Caco-2 (cell line): ENCODE measurements at places on chromosomes 1 and 21. TPM values are rescaled to one million over a fixed set of nuclear protein-coding genes. Genes with fewer than 3 reads are reported as not detected.

Gene AKR7A3
- 2.4 and 2.8 TPM in 2 replicates for total RNA-seq

Gene C1orf141
- total RNA-seq, result not detected in 2 replicates

Gene LAMTOR2
- total RNA-seq, result 49.4 and 49.5 TPM in 2 replicates

Gene BRDT
- not detected in 2 replicates for total RNA-seq

Gene ARTN
- 0.26 TPM in 1 of 2 replicates, not detected in the other for total RNA-seq

Gene HIVEP3
- 0.25 and 0.37 TPM in 2 replicates for total RNA-seq

Gene CRNN
- not detected in 2 replicates for total RNA-seq

Gene KIAA0319L
- 39.9 and 40.2 TPM in 2 replicates for total RNA-seq

Gene TRNP1
- 23.3 and 23.6 TPM in 2 replicates for total RNA-seq

Gene BCL2L15
- total RNA-seq, result 0.09 TPM in 1 of 2 replicates, not detected in the other

Gene LRRIQ3
- total RNA-seq, result 0.16 and 0.23 TPM in 2 replicates

Gene HRNR
- not detected in 2 replicates for total RNA-seq

Gene PADI2
- total RNA-seq, result 0.73 and 0.84 TPM in 2 replicates

Gene ZFP69B
- 1.2 TPM in 2 replicates for total RNA-seq

Gene OR14K1
- total RNA-seq, result not detected in 2 replicates

Gene IL20
- total RNA-seq, result not detected in 2 replicates

Gene OR2T33
- total RNA-seq, result not detected in 2 replicates

Gene ATP1A2
- 0.36 TPM in 1 of 2 replicates, not detected in the other for total RNA-seq

Gene TTC39A
- total RNA-seq, result 21.0 and 24.4 TPM in 2 replicates

Gene PYHIN1
- total RNA-seq, result not detected in 2 replicates

Gene ZBTB8B
- not detected in 2 replicates for total RNA-seq

Gene ZNF683
- total RNA-seq, result not detected in 2 replicates

Gene SUSD4
- 31.4 and 36.7 TPM in 2 replicates for total RNA-seq

Gene MARCKSL1
- total RNA-seq, result 150 and 159 TPM in 2 replicates

Gene TMEM54
- total RNA-seq, result 48.1 and 50.1 TPM in 2 replicates

Gene HSPA6
- total RNA-seq, result 0.32 and 0.60 TPM in 2 replicates

Gene AGMAT
- 46.5 and 48.3 TPM in 2 replicates for total RNA-seq

Gene TNFSF4
- 1.3 and 1.7 TPM in 2 replicates for total RNA-seq

Gene CSMD2
- not detected in 2 replicates for total RNA-seq

Gene DNM3
- 0.11 TPM in 1 of 2 replicates, not detected in the other for total RNA-seq

Gene NIBAN1
- total RNA-seq, result 14.3 and 20.8 TPM in 2 replicates

Gene NID1
- total RNA-seq, result 43.7 and 48.5 TPM in 2 replicates

Gene LCE3D
- total RNA-seq, result not detected in 2 replicates

Gene SLFNL1
- 0.09 and 0.18 TPM in 2 replicates for total RNA-seq

Gene CRYAA
- total RNA-seq, result not detected in 2 replicates

Gene COL24A1
- 0.07 TPM in 1 of 2 replicates, not detected in the other for total RNA-seq

Gene GOLT1A
- total RNA-seq, result 20.4 and 25.9 TPM in 2 replicates

Gene EPHB2
- 30.1 and 31.5 TPM in 2 replicates for total RNA-seq

Gene BACH1
- total RNA-seq, result 54.0 and 65.2 TPM in 2 replicates

Gene RHEX
- total RNA-seq, result not detected in 2 replicates

Gene PCP4
- total RNA-seq, result 4.0 and 4.7 TPM in 2 replicates

Gene IGFN1
- total RNA-seq, result 0.23 TPM in 1 of 2 replicates, not detected in the other

Gene OR2G6
- not detected in 2 replicates for total RNA-seq

Gene MTOR
- total RNA-seq, result 41.4 and 45.7 TPM in 2 replicates

Gene LAPTM5
- 0.14 TPM in 1 of 2 replicates, not detected in the other for total RNA-seq

Gene CEP350
- total RNA-seq, result 40.3 and 43.5 TPM in 2 replicates

Gene DTL
- 20.3 and 23.6 TPM in 2 replicates for total RNA-seq

Gene SPRR1B
- total RNA-seq, result not detected in 2 replicates

Gene NCMAP
- 0.35 and 0.43 TPM in 2 replicates for total RNA-seq

Gene ATXN7L2
- 3.9 and 4.0 TPM in 2 replicates for total RNA-seq

Gene PLD5
- total RNA-seq, result 1.3 and 1.8 TPM in 2 replicates
